ENCODE measurements at places on chromosomes 12 and 14. TPM values are rescaled to one million over a fixed set of nuclear protein-coding genes. Genes with fewer than 3 reads are reported as not detected.

DNA sequence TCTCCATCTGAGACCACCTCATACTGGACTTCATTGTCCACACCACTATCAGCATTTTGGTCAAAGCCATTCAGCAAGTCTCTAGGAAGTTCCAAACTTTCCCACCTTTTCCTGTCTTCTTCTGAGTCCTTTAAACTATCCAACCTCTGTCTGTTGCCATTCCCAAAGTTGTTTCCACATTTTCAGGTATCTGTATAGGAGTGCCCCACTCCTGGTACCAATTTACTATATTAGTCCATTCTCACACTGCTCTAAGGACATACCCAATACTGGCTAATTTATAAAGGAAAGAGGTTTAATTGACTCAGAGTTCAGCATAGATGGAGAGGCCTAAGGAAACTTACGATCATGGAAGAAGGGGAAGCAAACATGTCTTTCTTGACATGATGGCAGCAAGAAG is 292.2 kb upstream of the ATXN7L3B start:
- DNase-seq: no peak

DNA sequence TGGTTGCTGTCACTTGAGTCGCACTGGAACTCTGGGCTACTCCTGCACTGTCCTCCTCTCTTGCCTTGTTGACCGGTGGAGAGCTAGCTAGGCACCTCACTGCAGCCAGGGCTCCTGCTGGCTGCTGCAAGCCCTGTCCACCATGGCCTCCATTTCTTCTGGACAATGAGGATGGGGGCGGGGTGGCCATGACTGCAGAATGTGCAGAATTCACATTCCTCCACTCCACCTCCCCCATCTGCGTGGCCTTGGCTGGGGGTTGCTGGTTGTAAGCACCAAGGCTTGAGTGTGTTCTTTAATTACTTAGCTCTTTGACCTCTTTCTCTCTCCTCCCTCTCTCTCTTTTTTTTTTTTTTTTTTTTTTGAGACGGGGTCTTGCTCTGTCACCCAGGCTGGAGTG is 248.5 kb downstream of the PCNX1 start:
- DNase-seq: no peak

Gene FOXM1
- total RNA-seq: 12.2 TPM

Gene PLEK2
- 44.4 TPM for total RNA-seq

DNA sequence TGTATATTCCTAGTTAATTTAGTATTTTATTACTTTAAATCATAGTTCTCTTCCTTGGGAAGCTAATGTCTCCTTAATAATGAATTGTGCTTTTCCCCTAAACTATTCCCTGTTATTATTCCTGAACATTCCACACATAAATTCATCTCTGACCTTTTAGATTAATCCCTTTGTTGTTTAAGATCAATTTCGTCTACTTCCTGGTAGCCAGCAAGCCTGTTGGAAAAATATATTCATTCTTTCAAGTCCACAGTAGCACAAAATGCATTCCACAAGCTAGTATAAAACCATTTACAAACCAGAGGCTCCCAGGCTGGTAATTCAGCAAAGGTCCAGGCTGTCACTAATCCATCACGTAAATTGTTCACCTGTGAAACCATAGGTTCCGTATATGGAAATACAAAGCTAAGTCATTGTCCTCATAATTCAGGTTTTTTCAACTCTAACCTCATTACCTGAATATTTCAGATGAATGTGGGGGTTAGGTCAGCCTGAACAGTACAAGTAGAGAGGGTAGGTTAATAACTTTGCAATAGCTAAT is 232.7 kb downstream of the SEC23A start:
- no peak for DNase-seq

GRCh38 chr12:91613223-91613779 is 430.7 kb upstream of the DCN start:
- no peak for DNase-seq

DNA sequence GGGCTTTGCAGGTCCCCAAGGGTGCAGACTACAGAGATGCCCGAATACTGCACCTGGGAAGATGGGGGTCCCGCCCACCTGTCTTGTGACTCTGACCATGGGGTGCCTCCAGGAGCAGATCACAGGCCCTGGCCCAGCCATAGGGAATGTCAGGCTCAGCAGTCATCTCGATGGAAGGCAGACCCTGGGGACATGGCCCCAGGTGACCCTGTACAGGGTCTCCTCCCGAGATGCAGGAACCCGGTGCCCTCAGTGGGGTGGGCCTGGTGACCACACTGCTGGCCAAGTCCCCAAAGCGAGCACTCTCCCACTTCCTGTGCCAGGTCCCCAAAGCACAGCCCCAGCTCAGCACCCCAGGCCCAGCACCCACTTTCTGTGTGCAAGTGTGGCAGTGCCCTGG is 903.7 kb upstream of the USP15 start:
- no peak for DNase-seq

- no peak for DNase-seq
Measured at GRCh38 chr14:53778263-53778662, 178.4 kb downstream of the BMP4 start.

GRCh38 chr12:75764091-75764841 is 252.9 kb upstream of the KRR1 start:
- DNase-seq: no peak
